ENCODE measurements at places on chromosomes 5 and 9.
A peak's percentile ranks its signal among the peaks of the same experiment; 100 is the strongest.

DNA sequence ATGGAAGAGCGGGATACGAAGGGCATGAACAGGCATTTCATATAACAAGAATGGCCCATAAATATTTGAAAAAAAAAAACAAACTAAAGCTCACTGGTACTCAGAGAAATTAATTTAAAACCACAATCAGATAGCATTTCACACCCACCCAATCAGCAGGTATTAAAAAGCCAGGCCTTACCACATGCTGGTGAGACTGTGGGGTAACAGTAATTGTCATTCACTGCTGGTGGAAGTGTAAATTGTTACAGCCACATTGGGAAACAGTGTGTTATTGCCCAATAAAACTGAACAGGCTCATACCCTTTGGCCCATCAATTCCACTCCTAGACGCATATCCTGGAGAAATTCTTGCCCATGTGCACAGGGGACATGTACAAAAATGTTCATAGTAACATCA, 66.0 kb downstream of the PLAC8L1 start:
- no peak for DNase-seq

- DNase-seq, result peak; percentile 99
Measured at GRCh38 chr9:97714435-97714834, 17.3 kb upstream of the XPA start.

- DNase-seq, result no peak
Measured at GRCh38 chr9:129402371-129402739, 218.5 kb downstream of the C9orf50 start.

- DNase-seq, result no peak
Measured at GRCh38 chr5:58156361-58156760, 303.5 kb downstream of the PLK2 start.

GRCh38 chr5:177271113-177271512, 32.4 kb downstream of the RAB24 start:
- DNase-seq, result no peak

DNA sequence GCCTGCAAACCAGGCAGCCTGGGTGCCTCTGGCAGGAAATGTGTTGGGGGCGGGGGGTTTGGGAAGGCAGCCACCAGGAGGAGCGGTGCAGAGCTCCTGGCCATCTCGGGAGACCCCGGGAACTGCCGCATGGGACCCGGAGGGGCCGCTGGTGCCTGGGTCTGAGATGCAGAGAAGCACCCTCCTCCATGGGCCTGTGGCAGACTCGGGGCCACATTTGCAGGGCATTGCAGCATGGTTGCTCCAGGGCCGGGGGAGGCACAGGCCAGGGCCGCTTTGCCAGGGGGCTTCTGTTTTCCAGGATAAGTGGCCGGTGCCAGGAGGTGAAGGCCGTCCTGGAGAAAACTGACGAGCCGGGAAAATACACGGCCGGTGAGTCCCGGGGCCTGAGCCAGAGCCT, 1.7 kb downstream of the LCN1 start:
- no peak for DNase-seq

DNA sequence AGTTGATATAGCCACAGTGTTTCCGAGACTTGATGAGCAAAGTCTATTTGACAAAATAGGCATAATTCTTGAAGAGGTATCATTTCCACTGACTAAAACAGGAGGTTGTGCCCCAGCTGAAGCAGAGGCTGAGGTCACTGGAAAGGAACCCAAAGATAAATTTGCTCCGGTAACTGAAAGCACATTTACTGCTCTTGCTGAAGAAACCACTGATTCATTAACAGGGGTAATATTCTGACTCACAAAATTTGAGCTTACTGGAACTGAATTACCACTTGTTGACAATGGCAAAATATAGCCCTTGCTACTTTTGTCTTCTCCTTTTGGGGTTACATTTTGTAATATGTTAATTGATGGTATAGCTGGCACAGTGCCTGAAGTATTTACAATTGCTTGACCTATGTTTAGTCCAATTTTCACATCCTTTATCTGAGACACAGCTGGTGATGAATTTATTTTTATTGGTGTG, 30.2 kb downstream of the MLANA start:
- DNase-seq, result no peak

- DNase-seq, result no peak
Measured at GRCh38 chr5:59037941-59038797, 455.3 kb downstream of the RAB3C start.

- no peak for DNase-seq
Measured at GRCh38 chr5:139246394-139246793, 47.1 kb upstream of the MATR3 start.

- no peak for DNase-seq
Measured at GRCh38 chr5:96517295-96517694, 84.2 kb upstream of the PCSK1 start.

GRCh38 chr9:88007291-88007650, 32.9 kb upstream of the CDK20 start:
- DNase-seq, result no peak

DNA sequence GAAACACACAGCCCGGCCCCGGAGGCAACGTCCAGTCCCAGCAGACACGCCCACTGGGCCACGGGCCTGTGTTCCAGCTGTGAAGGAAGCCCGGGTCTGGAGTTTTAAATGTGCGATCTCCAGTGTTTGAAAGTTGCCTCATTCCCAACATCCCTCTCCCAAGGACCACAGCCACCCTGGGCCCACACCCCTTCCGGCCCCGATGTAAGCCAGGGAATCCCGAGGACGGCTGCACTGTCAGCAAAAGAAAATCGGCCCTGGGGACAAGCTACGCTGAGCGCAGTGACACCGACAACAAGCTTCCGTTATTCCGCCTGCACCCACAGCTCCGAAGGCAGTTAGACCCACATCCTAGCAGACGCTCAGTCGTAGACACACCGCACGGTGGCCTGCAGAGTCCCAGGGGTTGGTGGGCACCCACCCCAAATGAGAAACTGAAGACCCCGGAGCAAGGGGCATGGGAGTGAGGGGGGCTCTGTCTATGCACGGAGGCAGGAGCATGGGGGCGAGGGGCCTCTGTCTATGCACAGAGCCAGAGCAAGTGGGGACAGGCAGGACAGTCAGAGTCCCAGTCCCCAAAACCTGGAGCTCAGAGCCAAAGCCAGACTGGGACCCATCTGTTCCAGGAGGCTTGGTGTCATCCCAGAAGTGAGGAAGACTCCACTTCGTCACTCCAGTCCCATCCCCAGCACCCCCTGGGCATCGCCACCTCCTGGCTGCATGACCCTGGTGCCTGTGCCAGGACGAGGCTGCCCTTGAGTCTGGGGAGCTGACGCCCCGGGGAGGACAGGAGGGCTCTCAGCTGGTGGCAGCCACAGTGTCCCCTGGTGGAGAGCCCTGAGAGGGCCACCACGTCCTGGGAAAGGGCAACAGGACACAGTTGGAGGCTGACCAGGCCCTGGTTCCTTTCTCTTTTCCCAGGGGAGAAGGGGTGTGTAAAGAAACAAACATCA, 23.4 kb downstream of the GLT6D1 start:
- DNase-seq, result no peak

- DNase-seq, result no peak
Measured at GRCh38 chr5:143400541-143401226, 2.8 kb downstream of the NR3C1 start.

DNA sequence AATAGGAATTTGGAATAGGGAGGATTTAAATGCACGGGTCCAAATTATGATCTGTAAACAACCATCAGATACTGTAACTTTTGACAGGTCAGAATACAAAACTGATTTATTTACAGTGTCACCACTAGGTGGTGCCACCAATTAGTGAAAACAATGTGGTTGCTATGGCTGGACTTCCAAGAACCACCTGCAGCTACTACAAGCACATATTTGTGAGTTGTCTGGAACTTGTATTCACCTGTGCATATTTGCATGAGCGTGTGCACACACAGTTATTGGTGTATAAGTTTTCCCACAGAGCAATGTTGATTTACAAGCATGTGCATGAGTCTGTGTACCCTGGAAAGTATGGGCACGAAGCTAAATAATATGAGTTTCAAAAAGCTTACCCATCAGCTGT, 3.0 kb upstream of the HRCT1 start:
- DNase-seq, result peak; percentile 54

DNA sequence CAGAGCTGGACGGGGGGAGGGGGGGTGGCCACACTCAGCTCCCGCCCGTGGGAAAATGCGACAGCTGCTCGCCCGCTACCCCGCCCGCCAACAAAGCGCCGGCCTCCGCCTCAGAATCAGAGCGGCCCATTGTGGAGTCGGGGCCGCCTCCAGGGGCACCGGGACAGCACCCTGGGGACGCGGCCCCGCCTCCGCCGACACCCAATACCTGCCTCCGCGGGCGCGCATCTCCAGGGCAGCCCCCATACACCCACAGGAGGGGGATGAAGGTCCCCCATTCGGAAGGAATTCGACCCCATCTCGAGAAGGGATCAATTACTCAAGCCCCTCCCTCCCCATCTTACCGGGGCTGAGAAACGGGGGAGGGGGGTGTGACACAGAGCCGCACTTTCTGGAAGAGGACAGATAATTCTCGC, 1.3 kb downstream of the NOTCH1 start:
- no peak for DNase-seq

- no peak for DNase-seq
Measured at GRCh38 chr9:134539586-134540194, 101.9 kb upstream of the COL5A1 start.

DNA sequence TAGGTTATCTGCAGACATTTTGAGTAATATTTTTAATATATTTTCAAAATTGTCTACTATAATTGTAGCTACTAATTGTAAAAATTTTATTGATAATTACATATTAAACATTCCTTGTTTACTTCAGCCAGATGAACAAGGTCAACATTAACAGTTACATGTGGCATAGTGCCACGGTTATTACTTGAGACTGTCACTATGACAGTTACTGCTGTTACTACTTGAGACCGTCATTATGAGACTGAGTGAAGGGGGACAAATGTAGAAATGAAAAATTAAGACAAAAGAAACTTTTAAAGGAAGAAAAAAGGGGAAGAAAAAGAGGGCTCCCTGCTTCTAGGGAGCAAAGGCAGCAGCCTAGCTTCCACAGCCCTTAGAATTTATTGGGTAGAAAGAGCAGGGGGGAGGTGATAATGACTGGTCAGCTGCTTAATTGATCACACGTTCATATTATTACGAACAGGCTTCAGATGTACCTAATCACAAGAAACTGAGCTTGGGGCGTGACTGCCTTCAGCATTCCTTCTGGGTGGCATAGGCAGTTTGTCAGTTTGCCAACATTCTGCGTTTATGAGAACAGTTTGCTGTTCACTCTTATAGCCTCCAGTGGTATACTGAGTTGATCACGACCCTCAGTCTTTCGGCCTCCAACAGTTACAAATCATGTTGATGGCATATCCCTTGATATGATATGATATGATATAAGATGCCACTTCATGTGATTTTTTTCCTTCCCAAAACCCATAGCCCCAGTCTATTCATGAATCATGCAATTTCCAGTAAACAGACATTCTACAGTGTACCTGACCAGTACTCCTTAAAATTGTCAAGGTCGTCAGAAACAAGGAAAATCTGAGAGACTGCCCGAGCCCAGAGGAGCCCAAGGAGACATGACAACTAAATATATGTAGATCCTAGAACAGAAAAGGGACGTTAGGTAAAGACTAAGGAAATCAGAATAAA, 13.1 kb downstream of the MARCHF6 start:
- DNase-seq, result peak; percentile 61

- DNase-seq, result no peak
Measured at GRCh38 chr5:116660929-116661328, 86.3 kb upstream of the SEMA6A start.

DNA sequence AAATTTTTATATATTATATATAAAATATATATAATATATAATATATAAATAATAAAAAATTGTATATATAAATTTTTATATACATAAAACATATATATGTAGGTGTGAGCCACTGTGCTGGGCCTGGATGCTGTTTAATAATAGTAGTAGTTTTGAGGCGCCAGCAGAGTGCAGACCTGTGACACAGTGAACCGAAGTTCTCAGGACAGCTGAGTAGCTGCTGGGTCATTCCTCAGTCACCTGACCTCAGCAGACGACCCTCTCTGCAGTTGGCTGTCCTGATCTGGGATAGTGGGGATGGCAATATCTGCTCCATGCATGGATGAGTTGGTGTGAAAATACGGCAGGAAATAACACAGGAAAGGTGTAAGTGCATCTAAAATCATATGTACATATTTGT, 3.3 kb upstream of the SNX18 start:
- DNase-seq, result no peak

GRCh38 chr9:3256571-3257330, 269.1 kb downstream of the RFX3 start:
- no peak for DNase-seq

GRCh38 chr5:54378707-54379106, 68.3 kb upstream of the ARL15 start:
- DNase-seq, result no peak

- no peak for DNase-seq
Measured at GRCh38 chr9:25724424-25724823, 46.2 kb upstream of the TUSC1 start.

DNA sequence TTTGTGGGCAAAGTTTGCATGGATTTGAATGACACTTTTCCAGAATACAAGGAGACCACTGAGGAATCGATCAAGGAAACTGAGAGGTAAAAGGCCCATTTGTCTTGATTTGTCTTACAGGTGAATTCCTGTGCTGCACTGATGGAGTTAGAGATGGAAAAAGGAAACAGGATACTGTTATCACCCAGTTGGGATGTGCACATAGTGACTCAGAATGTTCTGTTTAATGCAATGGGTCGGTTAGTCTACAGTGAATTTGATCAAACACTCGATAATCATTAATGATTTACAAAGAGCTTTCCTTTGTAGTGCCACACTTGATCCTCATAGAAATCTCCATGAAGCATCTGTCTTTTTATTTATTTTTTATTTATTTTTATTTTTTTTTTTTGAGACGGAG, 64.7 kb downstream of the GDA start:
- no peak for DNase-seq

GRCh38 chr5:100890461-100891008, 12.5 kb downstream of the ST8SIA4 start:
- peak; percentile 61 for DNase-seq

- peak; percentile 46 for DNase-seq
Measured at GRCh38 chr5:73985145-73985544, 359.1 kb downstream of the ARHGEF28 start.

DNA sequence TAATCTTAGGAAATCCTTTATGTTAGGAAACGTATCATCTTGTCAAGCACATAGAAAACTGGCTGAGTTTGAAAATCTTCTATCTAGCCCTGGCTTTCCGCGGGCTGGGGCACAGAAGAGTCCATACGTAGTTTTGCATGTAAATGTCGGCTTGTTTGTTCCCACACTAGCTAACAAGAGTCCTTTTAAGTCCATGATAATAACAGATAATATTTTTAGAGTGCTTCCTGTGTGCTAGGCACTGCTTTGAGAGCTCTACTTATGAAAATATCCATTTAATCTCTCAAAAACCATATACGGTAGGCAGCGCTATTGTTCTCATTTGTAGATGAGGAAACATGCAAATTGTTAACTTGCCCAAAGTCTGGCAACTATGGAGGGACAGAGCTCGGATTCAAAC, 40.5 kb downstream of the FYB1 start:
- no peak for DNase-seq

- DNase-seq, result peak; percentile 55
Measured at GRCh38 chr9:109401169-109401989, 80.5 kb upstream of the EPB41L4B start.

- no peak for DNase-seq
Measured at GRCh38 chr5:178259623-178260536, 27.3 kb upstream of the PHYKPL start.

Data from PC-9 (cell line).